ENCODE measurements at places on chromosomes 4 and X.

- DNase-seq = no peak
Measured at GRCh38 chrX:55336176-55336575, 71.5 kb upstream of the PAGE3 start.

GRCh38 chr4:160808174-160808573 lies 1355.6 kb downstream of the FSTL5 start:
- DNase-seq = no peak

- DNase-seq = no peak
Measured at GRCh38 chr4:186619088-186619487, 63.7 kb upstream of the MTNR1A start.

GRCh38 chr4:24625091-24625490 lies 40.7 kb upstream of the DHX15 start:
- no peak for DNase-seq

- DNase-seq = no peak
Measured at GRCh38 chrX:150692831-150693724, at the start of gene MTMR1. Gene MTMR1 (plus strand): TSS chrX:150693396. CDS start chrX:150693531, 135 bp downstream.

DNA sequence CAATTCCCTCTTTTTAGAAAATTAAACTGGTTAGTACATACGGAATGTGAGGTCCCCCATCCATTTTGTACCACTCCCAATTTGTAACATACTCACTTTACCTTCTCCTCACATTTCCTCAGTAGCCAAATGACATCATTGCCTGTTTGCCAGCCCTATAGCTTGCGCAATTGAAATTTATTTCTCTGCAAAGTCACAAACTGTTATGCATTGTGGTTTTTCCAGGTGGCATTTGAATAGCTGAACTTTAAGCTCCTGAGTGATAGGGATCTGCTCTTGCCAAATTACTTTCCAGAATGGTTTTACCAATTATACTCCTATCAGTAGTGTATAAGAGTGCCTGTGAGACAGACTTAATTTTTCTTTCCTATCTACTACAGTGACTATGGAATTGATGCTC lies 7.7 kb downstream of the COL4A5 start:
- DNase-seq = peak; percentile 38

- peak; percentile 55 for DNase-seq
Measured at GRCh38 chr4:82601242-82602015, 39.6 kb upstream of the TMEM150C start.

- peak; percentile 45 for DNase-seq
Measured at GRCh38 chr4:98932539-98932938, 3.6 kb upstream of the EIF4E start.

DNA sequence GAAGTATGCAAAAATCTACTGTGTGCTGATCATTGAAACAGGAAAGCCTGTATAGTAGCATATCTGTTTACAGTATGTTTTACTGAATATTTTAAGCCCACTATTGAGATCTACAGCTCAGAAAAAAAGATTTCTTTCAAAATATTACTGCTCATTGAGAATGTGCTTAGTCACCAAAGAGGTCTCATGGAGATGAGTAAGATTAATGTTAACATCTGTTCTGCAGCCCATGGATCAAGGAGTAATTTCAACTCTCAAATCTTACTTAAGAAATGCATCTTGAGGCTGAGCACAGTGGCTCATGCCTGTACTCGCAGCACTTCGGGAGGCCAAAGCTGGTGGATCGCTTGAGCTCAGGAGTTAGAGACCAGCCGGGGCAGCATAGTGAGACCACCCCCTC lies 3.3 kb downstream of the RNF4 start:
- DNase-seq = peak; percentile 72

GRCh38 chr4:83961575-83961974 lies 425.7 kb downstream of the GPAT3 start:
- peak; percentile 34 for DNase-seq

DNA sequence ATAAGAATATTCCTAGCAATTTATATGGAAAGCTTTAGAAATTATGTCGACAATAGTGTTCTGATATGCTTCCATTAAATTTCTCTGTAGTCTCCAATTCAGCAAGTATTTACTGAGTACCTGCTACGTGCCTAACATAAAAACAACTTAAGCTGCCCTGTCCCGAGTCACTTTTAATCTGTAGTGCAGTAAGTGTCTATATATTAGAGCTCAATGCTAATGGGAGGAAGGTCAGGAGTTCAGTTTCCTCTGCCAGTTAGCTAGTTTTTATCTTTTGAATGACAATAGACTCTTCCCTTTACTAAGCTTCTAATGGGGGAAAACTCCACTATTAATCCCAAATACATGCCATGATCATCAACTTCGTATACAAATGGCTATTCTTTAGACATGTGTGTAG lies 118.7 kb upstream of the NAP1L5 start:
- DNase-seq = no peak

DNA sequence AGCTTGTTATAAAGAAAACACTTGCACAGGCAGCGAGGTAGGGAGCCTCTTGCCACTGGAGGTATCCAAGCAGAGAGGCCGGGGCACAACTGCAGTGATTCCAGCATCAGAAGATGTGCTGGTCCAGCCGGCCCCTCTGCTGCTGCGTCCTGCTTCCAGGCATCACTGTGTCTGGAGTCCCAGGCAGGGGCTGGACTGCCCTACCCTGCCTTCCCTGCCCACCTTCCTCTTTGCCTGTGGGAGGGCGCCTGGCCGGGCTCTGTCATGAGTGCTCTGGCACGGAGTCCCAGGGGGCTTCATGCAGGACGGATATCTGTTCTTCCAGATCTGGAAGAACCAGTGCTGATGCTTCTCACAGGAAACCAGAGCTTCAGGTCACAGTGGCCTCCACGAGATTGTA lies 187.6 kb upstream of the PSAPL1 start:
- DNase-seq = no peak

GRCh38 chr4:14303856-14304255 lies 676.3 kb upstream of the BOD1L1 start:
- DNase-seq = no peak

GRCh38 chr4:124745985-124746801 lies 33.7 kb upstream of the ANKRD50 start:
- DNase-seq = no peak

GRCh38 chr4:86944964-86945781 lies 10.4 kb downstream of the AFF1 start:
- DNase-seq = no peak

GRCh38 chr4:116598980-116599789 lies 486.2 kb downstream of the TRAM1L1 start:
- no peak for DNase-seq

GRCh38 chr4:62460329-62460728 lies 1260.2 kb downstream of the ADGRL3 start:
- no peak for DNase-seq

- peak; percentile 86 for DNase-seq
Measured at GRCh38 chr4:14783011-14783877, 219.0 kb upstream of the CPEB2 start.

- DNase-seq = peak; percentile 72
Measured at GRCh38 chr4:31089815-31090214, 369.6 kb downstream of the PCDH7 start.

Measured in LHCN-M2 (cell line).